Endothelial cell of umbilical vein (primary cell): ENCODE measurements at places on chromosomes 6 and 20.

DNA sequence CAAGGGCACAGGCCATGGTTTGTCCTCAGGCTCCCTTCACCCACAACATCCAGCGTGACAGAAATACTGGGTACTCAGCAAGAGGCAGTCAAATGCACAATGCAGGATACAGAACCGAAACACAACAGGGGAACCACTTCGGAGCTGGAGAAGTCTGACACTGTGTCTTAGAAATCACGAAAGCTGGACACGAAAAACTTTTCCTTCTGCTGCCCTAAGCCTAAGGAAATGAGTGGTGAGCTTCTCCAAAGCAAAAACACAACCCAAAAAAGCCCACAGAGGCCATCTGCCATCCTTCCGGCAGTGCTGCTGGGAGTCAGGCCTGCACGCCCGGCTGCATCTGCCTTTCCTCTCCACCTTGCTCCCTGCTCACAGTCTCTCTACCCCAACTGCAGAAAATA, 106.3 kb downstream of the SLC23A2 start:
- no peak for DNase-seq

GRCh38 chr6:52253494-52253893, 9.2 kb upstream of the IL17F start:
- no peak for DNase-seq

GRCh38 chr20:59117526-59117925, 46.1 kb upstream of the ZNF831 start:
- DNase-seq = no peak

GRCh38 chr6:154488802-154489437, 21.6 kb downstream of the CNKSR3 start:
- DNase-seq = no peak

DNA sequence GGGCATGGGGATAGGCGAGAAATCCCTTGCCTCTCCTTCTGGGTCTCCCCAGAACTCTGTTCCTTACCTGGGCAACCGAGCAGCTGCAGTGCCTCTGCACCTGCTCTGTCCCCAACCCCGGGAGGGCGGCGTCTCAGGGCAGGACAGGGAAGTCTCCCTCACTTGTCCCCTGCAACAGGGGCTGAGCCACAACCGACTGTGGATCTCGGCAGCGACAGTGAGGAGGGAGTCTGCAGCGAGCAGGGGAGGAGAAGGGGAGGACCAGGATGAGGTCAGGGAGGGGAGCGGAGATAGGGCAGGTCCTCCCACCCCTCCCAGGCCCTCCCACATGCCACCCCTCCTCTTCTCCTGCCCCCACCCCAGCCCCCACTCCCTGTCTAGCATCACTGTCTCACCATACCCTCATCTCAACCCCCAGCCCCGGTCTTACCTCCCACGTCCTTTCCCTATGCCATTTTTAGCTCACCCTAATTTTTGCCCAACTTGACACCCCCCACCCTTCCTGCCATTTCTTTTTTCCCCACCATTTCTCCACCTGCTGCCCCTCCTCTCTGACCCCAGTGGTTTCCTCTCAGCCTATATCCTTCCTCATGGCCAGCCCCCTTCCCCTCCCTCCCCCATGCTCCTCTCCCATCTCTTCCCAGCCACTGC, at the start of gene TNXB:
Gene TNXB, minus strand, starts transcription at position 225 of the 651 bp plus-strand sequence. CDS start 11,140 bp downstream, outside the sequence.
- no peak for DNase-seq

GRCh38 chr6:111864138-111865048, 8.9 kb downstream of the FYN start:
- DNase-seq = no peak

- no peak for DNase-seq
Measured at GRCh38 chr6:33766921-33767907, 20.5 kb upstream of the IP6K3 start.

DNA sequence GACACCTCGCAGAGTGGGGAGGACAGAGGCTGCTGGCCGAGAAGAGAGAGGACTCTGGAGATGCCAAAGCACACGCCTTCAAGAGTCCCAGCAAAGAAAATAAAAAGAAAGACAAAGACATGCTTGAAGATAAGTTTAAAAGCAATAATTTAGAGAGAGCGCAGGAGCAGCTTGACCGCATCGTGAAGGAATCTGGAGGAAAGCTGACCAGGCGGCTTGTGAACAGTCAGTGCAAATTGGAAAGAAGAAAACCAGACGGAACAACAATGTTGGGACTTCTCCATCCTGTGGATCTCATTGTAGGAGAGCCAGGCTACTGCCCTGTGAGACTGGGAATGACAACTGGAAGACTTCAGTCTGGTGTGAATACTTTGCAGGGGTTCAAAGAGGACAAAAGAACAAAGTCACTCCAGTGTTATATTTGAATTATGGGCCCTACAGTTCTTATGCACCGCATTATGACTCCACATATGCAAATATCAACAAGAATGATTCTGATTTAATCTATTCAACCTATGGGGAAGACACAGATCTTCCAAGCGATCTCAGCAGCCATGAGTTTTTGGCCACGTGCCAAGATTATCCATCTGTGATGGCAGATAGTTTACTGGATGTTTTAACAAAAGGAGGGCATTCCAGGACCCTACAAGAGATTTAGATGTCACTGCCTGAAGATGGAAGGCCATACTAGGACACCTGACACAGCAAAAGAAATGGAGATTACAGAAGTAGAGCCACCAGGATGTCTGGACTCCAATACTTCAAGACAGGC, 52.2 kb downstream of the REV3L start:
- DNase-seq = no peak

DNA sequence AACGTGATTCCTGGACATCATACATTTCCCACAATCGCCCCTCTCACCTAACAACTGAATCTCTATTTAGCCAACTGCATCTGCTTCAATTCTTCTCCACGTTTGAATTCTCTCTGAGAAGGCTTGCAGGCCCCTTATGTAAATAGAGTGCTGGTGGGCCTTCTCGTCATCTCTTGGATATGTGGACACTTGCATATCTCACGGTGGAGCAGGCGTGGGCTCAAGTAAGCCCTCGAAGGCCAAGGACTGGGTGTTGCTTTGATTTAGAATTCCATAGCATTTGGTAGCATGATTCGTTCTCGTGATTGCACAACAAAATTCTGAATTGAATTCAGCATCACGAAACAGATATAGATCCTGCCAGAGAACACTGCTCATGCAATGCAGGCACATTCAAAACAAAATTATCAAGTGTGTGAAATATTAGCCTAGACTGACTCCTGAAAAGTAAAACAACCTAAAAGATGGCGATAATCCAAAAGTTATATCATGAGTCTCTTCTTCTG, 613.6 kb downstream of the TFAP2A start:
- DNase-seq = no peak

DNA sequence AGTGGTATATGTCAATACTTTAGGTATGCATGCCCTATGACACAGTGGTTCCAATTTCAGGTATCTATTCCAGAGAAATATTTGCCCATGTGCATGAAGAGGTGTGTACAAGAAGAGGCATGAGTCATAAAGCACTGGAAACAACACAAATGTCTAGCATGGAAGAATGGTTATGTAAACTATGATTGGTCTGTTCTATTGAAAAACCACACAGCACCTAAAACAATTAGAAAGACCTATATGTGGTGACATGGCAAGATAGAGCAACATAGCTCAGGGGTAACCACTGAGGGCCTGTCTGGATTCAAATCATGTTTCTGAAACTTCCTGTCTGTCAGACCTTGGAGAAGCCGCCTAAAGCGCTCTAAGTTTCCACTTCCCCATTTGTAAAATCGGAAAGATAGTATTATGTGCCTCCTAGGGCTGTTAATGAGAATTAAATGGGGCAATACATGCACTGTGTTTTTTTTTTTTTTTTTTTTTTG, 76.0 kb upstream of the SHLD1 start:
- DNase-seq = no peak
